ENCODE measurements at places on chromosomes 11 and 22. TPM values are rescaled to one million over a fixed set of nuclear protein-coding genes. Genes with fewer than 3 reads are reported as not detected.

OMP gene
- total RNA-seq: not detected

PHF21B gene
- total RNA-seq: 127 TPM

DNA sequence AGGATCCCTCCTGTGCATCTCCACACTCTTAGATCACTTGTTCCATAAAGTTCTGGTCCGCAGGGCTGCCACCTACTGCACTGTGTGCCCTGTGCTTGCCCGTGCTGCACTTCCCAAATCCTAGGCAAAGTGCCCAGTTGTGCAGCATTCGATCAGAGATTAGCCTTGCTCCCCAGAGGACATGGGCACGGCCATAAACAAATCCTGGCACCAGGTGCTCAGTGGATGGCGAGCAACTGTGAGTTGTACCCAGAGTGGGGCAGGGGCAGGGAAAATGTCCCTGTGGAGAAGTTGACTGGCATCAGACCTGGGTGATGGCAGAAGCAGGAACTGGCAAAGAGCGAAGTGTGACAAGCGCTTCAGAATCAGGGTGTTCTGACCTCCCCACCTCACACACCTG, 4.7 kb downstream of the FADS2 start:
- no peak for DNase-seq

DNA sequence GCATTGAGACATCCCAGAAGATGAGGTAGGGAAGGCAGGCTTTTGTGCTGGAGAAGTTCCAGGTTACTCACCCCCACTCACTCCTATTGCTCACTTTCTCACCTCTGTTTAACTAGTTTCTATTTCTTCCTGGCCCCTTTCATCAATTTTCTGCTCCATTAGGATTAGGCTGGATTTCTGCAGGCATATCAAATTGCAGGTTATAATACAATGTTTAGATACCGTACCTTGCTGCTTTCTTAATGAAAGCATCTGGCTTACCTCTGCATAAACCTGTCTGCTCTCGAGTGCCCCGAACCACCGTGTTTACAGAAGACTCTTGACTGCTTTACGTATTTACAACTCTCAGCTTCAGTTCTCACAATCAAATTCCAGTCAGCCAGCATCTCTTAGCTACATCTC, 173.7 kb downstream of the ADAMTS15 start:
- DNase-seq: no peak

DNA sequence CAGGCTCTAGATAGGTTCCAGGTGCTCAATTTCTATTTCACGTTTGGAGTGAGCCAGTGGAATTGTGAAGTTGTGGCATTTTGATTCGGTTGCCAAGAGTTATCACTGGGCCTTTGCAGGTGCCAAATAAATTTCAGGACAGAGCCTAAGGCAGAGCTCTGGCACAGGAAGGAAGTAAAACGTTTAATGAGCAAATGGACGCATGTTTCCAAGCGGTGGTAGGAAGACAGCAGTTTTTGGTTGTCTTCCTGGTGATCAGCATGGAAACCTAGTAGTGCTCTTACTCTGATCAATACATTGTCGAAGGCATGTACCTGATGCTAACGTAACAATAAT, 452 bp downstream of the BIRC3 start:
- DNase-seq: no peak

- no peak for DNase-seq
These were observed 293.5 kb downstream of the MN1 start for GRCh38 chr22:27507935-27508526.

- no peak for DNase-seq
These were observed 42.5 kb downstream of the SFI1 start for GRCh38 chr22:31538815-31539214.

DNA sequence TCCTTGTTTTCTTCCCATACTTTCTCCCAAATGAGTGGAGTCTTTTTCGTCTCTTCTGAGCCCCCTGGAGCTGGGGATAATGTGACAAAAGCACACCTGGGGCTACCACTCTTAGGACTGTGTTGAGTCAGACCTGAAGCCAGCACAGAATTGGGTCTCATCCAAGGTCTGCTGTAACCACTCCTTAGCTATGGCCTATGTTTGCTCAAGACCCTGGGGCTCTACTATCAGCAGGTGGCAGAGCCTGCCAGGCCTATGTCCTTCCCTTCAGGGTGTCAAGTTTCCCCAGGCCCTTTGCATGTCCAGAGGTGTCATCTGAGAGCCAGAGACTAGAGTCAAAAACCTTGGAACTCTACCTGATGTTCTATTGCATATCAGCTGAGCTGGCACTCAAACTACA, 335.7 kb downstream of the DDX10 start:
- DNase-seq: no peak
